Posterior vena cava (tissue), 2 donors: ENCODE measurements at places on chromosomes 16 and 17. TPM values are rescaled to one million over a fixed set of nuclear protein-coding genes. Genes with fewer than 3 reads are reported as not detected.

DNA sequence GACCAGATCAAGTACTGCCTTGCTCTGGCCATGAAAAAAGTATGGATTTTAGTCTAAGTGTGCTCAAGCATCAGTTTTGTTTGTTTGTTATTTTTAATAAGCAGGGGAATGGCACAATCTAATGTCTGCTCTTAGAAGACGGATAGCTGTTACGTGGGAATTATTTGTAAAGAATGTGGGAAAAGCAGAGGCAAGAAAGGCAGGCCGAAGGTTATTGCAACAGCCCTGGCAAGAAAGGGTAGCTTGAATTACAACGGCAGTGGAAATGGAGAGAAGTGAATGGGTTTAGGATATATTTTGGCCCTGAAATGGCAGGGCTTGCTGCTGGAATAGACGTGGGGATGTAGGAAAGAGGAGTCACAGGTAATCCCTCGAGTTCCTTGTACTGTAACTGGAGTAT, 987 bp upstream of the HASPIN start:
- DNase-seq = no peak

- DNase-seq = no peak
Observed at GRCh38 chr16:67528222-67528869, at the start of gene RIPOR1. TSS of gene RIPOR1 (plus strand) at chr16:67528829. CDS start at chr16:67538447, 9,618 bp downstream.

GRCh38 chr17:13029340-13029739, 11.5 kb upstream of the ELAC2 start:
- DNase-seq = no peak

Gene FOXC2
- 11.9 TPM for total RNA-seq

- no peak for DNase-seq
Observed at GRCh38 chr16:83029467-83029866, 402.7 kb downstream of the CDH13 start.

DNA sequence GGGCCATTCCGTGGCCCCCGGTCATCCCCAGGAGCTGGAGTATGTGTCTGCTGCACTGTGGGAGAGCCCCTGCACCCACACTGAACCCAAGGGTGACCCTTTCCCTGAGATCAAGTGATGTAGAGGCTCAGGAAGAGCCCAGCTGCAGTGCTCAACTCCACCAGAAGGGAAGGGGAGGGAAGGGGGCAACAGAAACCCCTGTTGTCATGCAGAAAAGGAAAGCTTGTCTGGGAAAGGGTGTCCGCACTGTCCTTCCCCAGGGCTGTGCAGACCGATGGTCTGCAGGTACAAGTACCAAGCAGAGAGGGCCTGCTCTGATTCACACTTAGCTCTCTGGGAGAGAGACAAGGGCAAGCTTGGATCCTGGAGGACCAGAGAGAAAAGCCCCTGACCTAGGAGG, 45.7 kb upstream of the TOB1 start:
- no peak for DNase-seq

- DNase-seq = no peak
Observed at GRCh38 chr16:66911112-66911511, 7.6 kb downstream of the CDH16 start.

GRCh38 chr17:40317345-40317873, 8.4 kb downstream of the RARA start:
- peak; percentile 85 for DNase-seq

DNA sequence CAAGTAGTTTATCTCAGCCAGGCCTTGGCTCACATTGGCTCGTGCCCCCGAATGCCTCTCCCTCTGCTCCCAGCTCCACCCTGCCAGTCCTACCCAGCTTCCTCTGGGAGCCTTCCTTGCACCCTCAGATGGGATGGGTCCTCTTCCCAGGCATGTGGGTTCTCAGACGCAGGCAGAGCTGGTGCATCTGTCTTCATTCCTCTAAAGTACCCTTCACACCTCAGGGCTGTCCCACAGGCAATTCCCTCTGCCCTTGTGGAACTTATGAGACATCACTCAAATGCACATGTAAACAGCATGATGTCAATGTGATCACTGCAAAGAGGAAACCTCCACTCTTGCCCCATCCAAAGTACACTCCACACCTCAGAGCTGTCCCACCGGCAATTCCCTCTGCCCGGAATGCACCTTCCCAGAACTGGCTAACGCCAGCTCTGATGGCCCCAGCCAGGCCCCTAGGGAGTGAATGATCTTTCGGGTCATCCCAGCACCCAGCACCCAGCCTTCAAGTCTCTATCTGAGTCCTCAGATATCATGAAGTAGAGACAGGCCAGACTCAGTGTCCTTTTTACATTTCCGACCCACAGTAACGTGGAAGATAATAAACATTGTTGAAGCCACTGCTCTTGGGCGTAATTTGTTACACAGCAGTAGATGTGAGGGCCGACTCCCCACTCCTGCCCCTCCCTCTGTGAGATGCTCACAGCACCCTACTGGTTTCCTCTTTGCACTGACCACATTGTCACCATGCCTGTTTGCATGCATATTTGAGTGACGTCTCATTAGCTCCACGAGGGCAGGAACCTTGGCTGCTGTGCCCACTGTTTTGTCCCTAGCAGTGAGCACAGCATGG, 85.4 kb downstream of the N4BP1 start:
- peak; percentile 58 for DNase-seq

- DNase-seq = no peak
Observed at GRCh38 chr16:3001316-3001715, 11.4 kb upstream of the CLDN9 start.

DNA sequence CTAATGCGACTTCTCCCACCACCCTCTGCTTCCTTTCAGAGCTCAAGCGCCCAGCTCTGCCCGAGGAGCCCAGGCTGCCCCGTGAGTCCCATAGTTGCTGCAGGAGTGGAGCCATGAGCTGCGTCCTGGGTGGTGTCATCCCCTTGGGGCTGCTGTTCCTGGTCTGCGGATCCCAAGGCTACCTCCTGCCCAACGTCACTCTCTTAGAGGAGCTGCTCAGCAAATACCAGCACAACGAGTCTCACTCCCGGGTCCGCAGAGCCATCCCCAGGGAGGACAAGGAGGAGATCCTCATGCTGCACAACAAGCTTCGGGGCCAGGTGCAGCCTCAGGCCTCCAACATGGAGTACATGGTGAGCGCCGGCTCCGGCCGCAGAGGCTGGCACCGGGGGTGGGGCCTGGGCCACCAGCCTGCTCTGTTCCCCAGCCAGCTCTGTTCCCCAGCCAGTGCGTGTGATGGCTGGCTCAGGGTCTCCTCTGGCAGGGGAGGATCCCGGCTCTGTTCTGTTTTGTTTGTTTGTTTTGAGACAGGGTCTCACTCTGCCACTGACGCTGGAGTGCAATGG, 18.7 kb downstream of the CRISPLD2 start:
- no peak for DNase-seq

DNA sequence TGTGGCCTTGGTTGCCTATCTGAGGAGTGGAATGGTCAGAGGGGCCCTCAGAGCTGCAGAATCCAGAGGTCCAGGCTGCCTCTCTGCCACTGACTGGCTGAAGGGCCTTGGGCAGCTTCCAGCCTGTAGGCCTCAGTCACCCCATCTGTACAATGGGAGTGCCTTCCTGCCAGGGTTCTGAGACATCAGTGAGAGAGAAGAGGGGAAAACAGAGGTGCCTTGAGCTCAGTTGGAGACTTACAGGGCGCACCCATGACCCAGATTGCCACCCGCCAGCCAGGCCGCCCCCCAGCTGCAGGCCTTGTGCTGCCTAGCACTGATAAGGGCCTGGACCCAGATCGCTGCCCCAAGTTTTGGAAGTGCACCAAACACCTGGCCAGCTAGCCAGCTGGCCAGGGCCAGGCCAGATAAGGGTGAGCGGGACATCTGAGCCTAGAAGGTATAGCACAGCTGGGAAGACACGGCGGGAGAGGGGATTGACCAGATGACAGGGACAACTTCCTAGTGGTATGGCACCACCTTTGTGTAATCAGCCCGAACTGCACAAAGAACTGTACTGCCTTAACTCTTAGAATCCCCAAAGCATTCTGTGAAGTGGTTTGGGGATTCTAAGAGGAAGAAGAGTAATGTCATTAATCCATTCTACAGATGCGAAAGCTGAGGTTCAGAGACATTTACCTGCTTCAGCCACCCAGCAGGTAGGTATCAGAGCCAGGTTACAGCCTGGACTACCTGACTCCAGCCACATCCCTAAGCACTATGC, 1.4 kb downstream of the SLC4A1 start:
- DNase-seq = no peak

GRCh38 chr16:1310832-1311200, 1.4 kb downstream of the UBE2I start:
- no peak for DNase-seq

Gene HEATR9
- total RNA-seq = not detected

DNA sequence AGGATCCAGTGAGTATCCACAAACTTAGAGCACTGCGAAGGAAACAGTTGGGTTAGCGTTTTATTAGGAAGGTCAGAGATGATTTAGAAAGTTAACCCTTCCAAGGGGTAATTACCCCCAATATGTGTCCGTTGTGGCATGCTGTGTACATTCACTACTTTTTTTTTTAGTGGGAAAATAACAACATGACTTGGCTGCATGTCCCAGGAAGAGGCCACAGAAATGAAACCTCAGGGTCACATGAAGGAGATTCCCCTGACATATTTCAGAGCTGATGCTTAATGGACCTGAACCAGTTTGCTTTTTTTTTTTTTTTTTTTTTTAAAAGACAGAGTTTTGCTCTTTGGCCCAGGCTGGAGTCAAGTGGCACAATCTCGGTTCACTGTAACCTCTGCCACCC, 167.5 kb downstream of the PRKCA start:
- no peak for DNase-seq

GRCh38 chr16:84825896-84826557, 6.2 kb downstream of the CRISPLD2 start:
- no peak for DNase-seq

- DNase-seq = no peak
Observed at GRCh38 chr17:30165960-30166359, 49.3 kb downstream of the NSRP1 start.

GRCh38 chr17:73410586-73411312, 98.9 kb upstream of the CDC42EP4 start:
- peak; percentile 49 for DNase-seq

Gene CES1
- 29.9 TPM for total RNA-seq

DNA sequence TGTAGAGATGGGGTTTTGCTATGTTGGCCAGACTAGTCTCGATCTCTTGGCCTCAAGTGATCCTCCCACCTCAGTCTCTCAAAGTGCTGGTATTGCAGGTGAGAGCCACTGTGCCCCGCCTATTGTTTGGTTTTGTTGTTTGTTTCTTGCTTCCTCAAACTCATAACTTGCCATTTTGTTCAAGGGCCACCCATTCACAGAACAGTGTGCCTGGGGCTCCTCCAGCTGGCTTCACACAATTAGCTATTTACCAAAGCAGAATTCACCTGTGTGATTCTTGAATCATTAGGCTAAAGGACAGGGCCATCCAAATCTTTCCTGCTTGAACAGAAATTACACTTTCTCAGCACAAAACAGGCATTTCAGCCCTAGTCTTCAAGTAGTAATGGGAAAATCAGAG, 7.2 kb downstream of the ABHD15 start:
- peak; percentile 34 for DNase-seq

Gene TP53TG3B
- total RNA-seq = not detected

DNA sequence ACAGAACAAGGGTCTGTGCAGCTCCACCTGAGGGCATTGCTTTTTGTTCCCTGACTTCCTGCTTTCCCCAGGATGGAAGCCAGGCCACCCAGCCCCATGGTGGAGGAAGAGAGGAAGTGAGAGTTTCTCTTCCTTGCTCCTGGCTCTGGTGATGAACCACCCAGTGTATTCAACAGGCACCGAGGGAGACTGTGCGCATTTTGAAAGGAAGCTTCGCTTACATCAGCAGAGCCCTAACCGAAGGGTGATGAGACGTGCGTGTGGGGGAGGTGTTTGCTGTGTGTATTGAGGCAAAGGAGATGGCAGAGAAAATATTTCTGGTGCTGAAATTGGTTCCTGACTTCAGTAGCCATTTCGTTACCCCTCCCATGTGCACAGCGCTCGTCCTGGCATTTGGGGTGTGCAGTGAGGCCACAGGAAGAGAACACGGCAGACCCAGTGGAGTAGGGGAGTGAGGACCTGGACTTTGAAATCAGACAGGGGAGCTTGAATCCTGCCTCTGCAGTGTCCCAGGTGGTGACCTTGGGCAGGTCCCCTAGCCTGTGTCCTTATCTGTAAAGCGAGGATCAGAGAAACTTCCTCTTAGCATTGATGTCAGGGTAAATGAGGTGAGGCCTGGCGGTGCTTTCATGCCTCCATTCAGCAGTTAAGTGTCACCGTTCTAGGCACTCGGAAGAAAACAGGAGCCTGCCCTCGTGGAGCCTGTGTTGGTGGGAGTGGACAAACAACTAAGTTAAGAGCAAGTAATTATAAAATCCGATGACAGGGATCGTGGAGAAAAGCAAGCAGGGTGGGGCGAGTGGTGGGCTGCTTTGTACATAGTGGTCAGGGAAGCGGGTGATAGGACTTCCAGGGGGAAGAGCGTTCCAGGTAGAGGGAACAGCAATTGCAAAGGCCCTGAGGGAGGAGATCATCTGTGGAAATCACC, 7.4 kb downstream of the CMIP start:
- peak; percentile 80 for DNase-seq

Gene NEUROD2
- not detected for total RNA-seq

- DNase-seq = no peak
Observed at GRCh38 chr17:49165143-49165542, 32.6 kb downstream of the B4GALNT2 start.

DNA sequence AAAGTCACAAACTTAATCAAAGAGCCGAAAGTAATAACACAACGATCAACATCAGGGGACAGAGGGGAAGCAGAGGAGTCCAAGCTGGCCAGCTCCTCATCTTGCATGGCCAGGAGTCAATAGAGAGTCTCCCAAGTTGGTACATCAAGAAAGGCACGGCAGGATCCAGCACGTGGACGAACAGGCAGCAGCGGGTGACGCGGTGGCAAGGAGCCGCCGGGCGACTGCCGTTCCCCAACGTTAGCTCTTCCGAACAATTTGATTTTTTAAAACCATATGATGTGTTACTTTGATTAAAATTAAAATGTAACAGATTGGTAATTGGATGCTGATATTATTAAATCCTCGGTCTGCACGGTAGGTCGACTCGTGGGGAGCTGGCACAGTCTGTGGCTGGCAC, 81.8 kb upstream of the DOC2B start:
- no peak for DNase-seq

- no peak for DNase-seq
Observed at GRCh38 chr17:69608808-69609472, 194.4 kb downstream of the MAP2K6 start.

DNA sequence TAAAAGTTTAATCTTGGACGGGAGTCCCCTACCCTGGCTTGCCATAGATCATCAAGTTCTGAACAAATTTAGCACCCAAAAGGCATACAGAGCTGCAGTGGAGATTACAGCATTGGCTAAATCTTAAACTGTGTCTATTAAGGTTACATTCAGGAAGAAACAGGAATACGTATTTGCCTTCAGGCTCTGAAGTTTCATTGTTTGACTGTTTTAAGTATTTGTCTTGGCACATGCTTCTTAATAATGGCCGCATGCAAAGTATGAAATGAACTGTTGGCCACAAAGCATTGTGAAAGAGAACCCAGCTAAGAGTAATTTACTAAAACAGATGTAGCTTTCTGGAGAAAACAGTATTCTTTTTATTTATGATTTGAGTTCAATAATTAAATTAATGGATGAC, 63.9 kb upstream of the CNEP1R1 start:
- no peak for DNase-seq

- DNase-seq = no peak
Observed at GRCh38 chr16:74793571-74793970, 19.0 kb upstream of the FA2H start.

Gene CCL17
- total RNA-seq = not detected

Gene TBC1D3
- not detected for total RNA-seq

GRCh38 chr17:72470734-72471133, 349.9 kb downstream of the SOX9 start:
- no peak for DNase-seq
